Glutamatergic neuron (in vitro differentiated cells): ENCODE measurements at places on chromosomes 16 and 17. TPM values are rescaled to one million over a fixed set of nuclear protein-coding genes. Genes with fewer than 3 reads are reported as not detected.
A peak's percentile ranks its signal among the peaks of the same experiment; 100 is the strongest.

DNA sequence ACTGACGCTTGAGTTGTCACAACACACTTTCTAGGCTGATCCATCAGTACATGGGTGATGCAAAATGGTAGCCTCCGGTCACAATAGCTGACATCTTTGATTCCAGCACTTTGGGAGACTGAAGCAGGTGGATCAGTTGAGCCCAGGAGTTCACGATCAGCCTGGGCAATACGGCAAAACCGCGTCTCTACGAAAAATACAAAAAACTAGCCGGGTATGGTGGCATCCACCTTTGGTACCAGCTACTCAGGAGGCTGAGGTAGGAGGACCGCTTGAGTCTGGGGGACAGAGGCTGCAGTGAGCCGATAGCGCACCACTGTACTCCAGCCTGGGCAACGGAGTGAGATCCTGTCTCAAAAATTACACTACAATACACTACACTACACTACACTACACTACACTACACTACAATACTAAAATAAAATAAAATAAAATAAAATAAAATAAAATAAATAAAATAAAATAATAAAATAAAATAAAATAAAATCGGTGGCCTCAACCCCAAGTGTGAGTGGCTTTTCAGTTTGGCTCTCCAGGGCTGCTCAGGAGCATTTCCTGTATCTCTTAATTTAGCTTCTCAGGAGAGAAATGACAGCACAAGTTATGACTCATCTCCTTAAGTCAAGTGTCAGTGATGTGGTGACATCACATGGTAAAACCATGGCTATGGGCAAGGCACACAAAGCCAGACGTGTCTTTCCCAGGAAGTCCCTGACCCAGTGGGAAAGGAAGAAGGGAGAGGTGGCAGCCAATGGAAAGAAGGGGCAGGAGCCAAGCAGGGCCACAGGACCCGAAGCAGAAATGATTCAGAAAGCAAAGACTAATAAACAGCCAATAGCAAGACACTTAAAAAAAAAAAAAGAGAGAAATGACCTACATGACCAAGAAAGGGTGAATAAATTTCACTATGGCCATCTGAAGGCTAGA, 75.3 kb upstream of the TBC1D3K start:
- no peak for DNase-seq

TMC5 gene
- not detected for total RNA-seq

DNA sequence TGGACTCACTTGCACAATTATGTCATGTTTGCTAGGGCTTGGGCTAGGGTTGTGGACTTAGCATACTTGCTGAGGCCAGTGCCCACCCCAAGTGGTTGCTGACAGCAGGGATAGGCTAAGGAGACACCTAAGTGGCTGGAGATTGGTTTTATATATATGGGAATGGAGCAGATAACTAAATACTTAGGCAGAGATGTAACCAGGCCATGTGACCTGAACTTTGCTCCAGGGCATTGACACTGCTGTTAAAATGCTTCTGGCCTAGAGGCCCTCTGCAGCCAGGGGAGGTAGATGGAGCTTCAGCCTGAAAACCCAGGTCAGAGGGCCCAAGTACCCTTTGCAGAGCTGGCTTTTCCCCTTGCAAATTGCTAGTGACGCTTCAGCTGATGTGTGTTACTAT, 1.4 kb upstream of the ITGB3 start:
- DNase-seq: no peak

- no peak for DNase-seq
Measured at GRCh38 chr16:5175266-5175665, 77.7 kb upstream of the EEF2KMT start.

DHX58 gene
- total RNA-seq: 0.42 TPM

DNA sequence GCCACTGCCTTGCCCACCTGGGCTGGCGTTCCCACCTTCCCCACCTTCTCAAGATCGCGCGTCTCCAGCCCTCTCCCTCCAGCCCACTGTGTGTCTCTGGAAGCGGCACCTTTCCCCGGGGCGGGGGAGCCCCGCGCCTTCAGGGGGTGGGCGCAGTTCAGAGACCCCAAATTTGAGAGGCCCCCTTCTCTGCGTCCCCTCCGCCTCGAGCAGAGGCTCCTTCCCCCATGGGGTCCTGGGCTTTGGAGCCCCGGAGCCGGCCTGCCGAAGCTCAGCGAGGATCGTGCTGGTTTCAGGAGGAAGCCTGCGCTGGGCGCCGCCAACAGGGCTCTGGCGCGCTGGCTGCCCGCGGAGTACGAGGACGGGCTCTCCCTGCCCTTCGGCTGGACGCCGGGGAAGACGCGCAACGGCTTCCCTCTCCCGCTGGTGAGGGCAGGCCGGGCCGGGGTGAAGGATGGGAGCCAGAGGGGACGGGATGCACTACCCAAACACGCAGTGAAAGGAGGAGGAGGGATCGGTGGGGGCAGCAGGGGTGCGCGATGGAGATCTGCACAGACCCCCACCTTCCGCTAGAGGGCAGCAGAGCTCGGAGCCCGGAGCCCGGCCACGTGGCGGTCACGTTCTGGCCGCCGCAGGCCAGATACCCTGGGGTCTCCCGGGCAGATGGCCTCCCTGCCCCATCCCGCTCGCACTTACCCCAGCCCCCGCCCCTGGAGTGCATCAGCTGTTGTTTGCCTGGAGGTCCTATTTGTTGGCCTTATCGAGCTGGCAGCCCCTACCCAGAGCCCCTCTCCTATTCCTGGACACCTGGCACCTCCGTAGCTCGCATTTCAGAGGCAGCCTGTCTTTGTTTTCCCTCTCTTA, 11.1 kb downstream of the LPO start:
- peak; percentile 90 for DNase-seq

DNA sequence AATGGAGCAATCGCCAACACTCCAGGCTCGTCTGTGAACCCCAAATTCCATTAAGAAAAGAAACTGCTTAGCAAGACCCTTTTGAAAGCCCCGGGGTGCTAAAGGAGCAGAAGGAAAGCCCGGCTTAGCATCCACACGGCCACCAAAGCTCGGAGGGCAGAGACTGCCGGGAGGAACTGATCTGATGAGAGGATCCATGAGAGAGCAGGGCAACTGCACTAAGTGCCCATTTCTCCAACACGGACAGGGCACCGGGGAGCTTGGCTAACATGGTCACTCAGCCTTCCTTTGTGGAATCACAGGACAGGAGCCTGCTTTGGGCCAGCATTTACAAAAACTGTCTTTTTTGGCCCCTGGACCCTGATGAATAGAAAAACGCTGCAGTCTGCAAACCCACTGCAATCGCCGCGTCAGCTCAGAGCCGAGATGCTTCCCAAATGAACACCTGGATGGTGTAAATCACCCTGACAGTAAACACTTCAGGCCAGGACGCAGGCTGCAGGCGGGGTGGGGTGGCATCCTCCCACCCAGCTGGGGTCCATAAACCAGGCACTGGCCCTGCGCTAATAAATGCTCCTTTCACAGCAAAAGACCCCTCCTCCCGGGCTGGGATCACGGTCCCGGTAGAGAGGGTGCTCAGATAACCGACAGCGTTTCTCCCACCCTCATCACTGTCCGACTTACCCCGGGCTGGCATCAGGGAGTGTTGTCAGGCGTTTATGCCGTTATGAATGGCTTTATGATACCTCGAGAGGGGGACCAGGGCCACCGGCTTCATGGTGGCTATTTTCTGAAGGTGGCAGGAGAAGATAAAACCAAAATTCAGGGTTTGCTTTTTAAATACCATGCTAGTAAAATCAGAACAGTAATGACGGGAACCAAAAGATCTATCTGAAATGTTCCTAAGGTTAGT, 299.5 kb downstream of the IRF8 start:
- DNase-seq: no peak

ADAD2 gene
- total RNA-seq: not detected

GRCh38 chr16:85284141-85284817, 172.0 kb upstream of the CIBAR2 start:
- DNase-seq: peak; percentile 37

PRKCB gene
- 0.69 TPM for total RNA-seq

- no peak for DNase-seq
Measured at GRCh38 chr16:31489298-31489564, 6.3 kb downstream of the SLC5A2 start.

AATK gene
- total RNA-seq: 27.0 TPM

DNA sequence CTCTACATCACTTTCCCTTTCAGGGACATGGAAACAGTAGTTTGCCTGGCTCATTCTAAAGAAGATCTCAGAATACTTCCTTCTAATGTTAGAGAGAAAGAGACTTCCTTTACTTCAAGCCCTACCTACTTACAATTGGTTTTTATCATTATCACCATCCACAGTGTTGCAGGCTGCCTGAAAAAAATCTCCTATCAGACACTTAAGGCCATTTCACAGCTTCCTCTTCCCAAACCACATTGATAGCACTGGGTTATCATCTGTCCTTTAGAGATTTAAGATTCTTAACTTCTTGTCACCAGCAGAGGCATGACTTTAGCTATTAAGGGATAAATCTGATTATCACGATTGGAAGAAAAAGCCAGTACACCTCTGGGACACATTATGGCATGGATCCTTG, 178.5 kb upstream of the TBX2 start:
- no peak for DNase-seq

- no peak for DNase-seq
Measured at GRCh38 chr16:86157616-86158247, 258.8 kb downstream of the IRF8 start.

ZNF652 gene
- total RNA-seq: 37.4 TPM

DNA sequence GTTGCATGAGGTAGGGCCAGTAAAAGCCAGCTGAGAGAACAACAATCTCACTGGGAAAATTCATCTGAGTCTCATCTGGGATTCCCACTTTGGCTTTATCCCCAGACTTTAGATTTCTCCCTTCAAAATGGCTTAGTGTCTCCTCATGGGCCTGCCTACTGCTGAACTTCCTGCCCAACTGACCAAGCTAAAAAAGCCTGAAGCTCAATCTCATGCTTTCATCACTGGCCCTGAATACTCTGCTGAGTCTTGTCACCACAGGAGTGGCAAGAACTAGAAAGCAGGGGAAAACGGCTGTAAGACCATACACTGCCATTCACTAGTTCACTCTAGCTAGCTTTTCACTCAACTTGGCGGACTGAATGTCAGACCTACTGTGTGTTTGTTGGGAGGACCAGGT, 96.4 kb upstream of the NOG start:
- no peak for DNase-seq

GRCh38 chr16:87414251-87414680, 22.1 kb downstream of the MAP1LC3B start:
- no peak for DNase-seq

DNA sequence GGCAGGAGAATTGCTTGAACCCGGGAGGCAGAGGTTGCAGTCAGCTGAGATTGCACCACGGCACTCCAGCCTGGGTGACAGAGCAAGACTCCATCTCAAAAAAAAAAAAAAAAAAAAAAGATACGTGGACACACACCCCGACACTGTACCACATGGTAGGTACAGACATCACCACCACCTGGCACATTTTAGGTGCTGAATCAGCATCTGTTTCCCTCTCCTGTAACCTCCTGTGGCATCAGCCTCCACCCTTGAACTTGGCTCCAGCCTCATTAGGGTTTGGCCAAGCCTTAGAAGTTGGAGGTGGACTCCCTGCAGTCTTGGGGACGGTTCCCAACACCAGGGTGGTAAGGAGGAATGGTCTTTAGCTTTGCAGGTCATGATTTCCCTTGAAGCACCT, 46.0 kb downstream of the XYLT1 start:
- DNase-seq: no peak

DNA sequence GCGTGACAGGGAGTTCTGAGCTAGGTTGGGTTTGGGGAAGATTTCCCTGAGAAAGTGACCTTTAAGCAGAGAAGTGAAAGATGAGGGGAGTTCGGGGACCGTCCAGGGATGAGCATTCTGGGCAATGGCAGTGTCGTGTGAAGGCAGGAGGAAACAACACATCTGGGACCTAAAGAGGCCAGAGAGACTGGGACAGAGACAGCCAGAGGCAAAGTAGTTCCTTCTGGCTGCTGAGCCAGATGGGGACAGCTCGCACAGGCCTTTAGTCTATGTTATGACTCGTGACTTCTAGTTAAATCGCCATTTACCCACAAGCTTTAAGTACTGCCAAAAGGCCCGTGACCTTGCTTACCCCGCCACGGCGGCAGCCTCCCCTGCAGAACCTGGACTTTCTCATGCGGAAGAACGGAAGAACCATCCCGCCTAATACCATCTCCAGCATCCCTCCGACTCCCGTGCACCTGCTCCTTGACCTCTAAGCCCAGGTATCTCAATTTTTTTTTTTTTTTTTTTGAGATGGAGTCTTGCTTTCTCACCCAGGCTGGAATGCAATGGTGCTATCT, 8.5 kb upstream of the MED11 start:
- DNase-seq: no peak

DNA sequence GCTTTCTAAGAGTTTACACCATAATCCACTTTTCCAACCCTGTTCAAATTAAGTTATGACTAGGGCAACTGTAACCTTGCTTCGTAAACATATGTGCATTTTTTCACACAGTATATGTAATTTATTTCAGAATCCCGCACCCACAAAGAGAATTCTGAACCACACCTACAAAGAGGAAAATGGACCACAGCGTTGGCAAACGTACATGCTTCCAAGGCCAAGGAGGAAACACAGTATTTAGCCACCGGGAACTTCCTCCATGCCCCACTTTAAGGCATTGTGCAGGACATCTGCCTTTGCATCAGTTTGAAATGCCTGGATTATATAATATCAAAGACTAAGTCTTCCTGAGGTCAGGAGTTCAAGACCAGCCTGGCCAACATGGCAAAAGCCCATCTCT, 2.1 kb downstream of the SPATA22 start:
- no peak for DNase-seq

DNA sequence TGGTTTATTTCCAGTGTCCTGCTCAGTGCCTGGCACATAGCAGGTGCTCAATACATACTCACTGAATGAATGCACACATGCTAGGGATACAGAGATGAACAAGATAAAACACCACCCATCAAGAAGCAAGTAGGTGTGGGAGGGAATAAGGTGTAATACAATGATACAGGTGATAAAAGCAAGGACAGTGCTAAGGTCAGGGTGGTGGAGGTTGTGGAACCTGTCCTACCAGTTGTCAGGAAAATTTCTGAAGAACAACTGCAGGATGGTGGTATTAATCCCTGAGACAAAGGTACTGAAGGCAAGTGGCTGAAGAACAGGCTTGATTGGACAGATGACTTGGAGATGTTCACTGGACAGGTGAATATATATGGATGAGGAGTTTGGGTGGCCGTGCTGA, 1.8 kb downstream of the KNOP1 start:
- DNase-seq: no peak

GGT6 gene
- total RNA-seq: not detected

MPP3 gene
- 22.9 TPM for total RNA-seq

- peak; percentile 69 for DNase-seq
Measured at GRCh38 chr17:8016632-8017424, 14.4 kb downstream of the GUCY2D start.

RSPRY1 gene
- total RNA-seq: 70.0 TPM

CACNG3 gene
- 2.2 TPM for total RNA-seq

DNA sequence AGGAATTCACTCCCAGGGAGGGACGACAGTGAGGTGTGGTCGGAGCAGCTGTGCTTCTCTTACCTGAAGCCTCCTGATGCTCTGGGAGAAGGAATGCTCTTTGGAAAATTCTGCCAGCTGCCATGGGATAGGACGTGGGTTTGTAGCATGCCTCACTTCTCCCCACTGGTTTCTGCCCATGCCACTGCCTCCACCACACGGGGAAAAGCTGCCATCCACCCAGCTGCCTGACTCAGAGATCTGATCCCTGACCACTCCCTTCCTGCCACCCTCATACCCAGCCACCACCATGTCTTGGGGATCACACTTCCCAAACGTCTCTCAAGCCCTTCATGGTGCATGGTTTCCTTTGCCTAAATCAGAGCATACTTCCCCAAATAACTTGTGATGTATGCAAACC, 80.0 kb downstream of the CPPED1 start:
- DNase-seq: no peak
